ENCODE measurements at places on chromosomes 5 and 9.

GRCh38 chr5:65766175-65766574 is 44.2 kb downstream of the NLN start:
- no peak for DNase-seq

GRCh38 chr9:123261006-123261677 is 7.2 kb downstream of the STRBP start:
- no peak for DNase-seq

DNA sequence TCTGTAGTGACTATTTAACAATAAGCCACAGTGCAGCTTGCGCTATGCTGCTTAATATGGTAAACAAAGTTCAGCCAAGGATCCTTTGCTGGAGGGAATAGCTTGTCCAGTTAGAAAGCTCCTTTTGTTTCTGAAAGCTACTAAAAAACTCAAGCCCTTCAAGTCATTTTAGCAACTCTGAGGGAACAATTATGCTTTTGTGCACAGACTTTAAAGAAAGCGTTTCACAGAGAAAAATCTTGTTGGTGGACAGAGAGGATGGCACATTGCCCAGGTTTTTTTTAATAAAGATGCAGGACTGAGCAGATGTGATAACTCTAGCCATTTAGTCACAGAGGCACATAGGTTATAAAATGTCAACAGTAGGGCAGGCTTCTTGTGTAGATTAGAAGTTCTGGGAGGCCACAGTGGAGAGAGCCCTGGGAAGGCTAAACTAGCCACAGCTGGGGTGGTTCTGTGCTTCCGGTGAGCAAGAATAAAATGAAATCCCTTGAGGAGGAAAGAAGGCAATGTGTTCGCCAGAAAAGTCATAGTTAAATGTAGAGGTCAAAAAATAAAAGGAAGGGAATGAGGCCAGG is 63.4 kb downstream of the ALDH7A1 start:
- peak; percentile 38 for DNase-seq

DNA sequence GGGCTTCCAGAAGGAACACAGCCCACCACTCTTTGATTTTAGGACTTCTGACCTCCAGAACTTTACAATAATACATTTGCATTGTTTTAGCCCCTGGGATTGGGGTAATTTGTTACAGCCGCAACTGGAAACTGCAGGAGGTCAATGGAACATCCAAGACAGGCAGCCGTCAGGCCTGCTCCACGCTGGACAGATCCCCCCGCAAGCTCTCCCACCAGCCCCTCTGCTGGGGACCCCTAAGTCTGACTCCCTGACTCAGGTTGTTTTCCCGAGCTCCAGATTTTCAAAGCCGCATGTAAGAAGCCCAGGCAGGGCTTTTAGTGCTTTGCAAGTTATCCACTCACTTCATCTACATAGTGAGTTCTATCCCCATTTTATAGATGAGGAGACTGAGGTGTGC is 127.6 kb downstream of the PAX5 start:
- DNase-seq = no peak

GRCh38 chr9:87085073-87085472 is 137.8 kb upstream of the GAS1 start:
- DNase-seq = no peak

DNA sequence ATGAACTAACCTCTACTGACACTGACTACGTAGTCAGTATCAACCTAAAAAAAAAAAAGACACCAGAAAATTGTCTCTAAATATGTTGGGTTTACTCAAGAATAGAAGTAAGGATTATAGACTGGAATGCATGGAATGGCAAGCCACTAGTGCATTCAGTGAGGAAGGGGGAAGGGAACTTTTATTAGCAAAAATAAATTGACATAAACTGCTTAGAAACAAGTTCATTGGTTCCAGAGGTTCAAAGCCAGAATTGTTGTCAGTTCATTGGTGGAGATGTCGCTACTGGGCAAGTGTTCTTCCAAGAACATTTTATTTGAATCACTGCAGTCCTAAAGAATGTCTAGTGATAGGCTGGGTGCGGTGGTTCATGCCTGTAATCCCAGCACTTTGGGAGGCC is 26.1 kb upstream of the AOPEP start:
- DNase-seq = no peak
